WTC11 (cell line): ENCODE measurements at places on chromosomes 3 and 15.
A peak's percentile ranks its signal among the peaks of the same experiment; 100 is the strongest.

DNA sequence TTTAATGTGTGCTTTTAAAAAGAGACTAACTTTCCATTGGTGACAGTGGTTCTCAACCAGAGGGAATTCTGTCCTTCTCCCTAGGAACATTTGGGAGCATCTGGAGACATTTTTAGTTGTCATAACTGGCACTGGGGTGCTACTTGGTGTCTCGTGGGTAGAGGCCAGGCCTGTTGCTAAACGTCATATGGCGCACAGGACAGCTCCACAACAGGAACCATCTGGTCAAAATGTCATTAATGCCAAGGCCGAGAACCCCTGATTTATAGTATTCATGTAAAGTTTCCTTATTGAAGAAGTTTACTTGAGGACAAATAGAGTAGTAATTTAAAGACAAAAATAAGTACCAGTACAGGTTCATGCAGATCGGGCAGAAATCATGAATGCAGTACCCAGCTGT, 164.2 kb downstream of the FEZF2 start:
- no peak for DNase-seq

- DNase-seq: no peak
Measured at GRCh38 chr15:67097930-67098740, 32.7 kb downstream of the SMAD3 start.

DNA sequence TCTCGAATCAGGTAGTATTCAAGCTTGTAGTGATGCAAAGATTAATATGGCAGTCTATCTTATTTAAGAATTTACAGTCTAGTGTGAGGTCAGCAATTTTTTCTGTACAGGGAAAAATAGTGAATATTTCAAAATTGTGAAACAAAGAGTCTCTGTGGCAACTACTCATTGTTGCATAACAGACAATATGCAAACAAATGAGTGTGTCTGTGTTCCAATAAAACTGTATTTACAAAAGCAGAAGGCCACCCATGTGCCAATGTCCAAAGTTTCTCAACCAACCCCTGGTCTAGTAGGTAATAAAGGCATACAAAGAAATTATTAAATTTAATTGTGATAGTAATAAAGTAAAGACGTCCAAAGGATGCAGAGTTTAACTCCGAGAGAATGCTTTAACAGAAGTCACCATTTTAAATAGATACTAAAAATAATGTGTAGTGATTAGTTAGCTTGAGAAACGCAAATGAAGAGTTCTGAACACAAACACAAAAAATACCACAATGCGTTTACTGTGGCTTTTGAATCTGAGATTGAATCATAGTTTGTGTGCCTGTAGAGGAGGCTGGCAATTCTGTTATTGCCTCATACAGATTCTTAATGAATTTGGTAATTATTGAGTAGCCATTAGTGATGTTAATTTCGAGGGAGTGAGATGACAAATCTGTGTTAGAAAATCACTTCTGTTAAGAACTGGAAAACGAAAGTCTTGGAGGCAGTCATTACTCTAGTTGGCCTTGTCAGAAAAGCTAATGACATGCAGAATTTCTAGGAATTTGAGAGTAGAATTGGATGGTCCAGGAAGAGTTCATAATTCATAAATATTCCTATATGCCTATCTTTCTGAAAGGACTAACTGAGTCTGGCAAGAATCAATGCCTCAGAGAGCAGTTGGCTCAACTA, 48.7 kb downstream of the CADM2 start:
- DNase-seq: no peak

GRCh38 chr3:98657457-98657856, 64.0 kb upstream of the CPOX start:
- peak; percentile 76 for DNase-seq

DNA sequence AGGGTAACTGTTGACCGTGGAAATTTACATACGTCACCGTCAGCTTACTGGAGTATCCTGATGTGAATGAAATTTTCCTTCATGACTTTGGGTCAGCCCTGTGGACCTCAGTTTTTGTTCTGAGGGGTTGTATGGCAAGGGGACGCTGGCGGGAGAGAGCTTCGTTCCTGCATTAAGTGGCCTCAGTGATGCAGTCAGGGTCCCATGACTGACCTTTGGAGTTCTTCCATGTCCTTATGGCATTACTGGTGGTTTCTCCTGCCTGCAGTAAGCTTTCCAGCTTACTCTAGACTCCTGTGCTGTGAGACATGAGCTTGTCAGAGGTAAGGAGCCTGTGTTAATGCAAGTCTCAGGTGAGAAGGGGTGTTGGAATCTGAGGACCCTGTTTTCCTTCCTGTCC, 1.8 kb downstream of the CD276 start:
- no peak for DNase-seq
